ENCODE measurements at places on chromosomes 4 and X.

GRCh38 chr4:174404677-174405076 is 117.6 kb downstream of the HPGD start:
- no peak for DNase-seq

DNA sequence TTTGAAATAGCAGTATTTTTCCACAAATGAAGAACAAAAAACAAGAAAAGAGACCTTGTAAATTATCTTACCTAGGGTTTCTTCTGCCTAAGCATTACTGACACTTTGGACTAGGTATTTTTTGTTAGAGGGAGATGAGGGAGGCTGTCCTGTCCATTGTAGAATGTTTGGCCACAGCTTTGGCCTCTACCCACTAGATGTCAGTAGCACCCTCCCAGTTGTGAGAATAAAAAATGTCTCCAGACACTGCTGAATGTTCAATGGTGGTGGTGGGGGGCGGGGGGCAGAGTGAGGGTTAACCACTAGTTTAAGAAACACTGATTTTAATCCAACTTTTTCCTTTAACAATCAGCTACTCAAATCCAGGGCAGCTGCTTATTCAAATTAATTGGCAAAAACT is 25.8 kb downstream of the OTUD4 start:
- no peak for DNase-seq

DNA sequence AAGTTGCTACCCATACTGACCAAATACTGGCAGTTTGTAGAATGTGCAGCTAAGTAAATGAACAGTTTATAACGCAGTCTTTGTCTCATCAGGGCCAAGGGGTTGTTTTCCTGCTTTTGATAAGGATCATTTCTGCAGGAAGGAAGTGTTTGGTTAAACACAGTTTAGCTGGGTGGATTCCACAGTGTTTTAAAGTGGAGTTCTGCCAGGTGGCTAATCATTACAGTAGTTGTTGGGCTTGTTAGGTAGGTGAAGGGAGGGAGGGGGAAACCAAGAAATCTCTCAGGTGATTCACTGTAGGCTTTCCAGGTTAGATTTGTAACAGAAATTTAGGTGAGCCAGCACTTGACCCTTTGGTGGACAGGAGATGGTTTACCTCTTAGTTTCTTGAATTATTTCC is 58.1 kb downstream of the FNIP2 start:
- no peak for DNase-seq

DNA sequence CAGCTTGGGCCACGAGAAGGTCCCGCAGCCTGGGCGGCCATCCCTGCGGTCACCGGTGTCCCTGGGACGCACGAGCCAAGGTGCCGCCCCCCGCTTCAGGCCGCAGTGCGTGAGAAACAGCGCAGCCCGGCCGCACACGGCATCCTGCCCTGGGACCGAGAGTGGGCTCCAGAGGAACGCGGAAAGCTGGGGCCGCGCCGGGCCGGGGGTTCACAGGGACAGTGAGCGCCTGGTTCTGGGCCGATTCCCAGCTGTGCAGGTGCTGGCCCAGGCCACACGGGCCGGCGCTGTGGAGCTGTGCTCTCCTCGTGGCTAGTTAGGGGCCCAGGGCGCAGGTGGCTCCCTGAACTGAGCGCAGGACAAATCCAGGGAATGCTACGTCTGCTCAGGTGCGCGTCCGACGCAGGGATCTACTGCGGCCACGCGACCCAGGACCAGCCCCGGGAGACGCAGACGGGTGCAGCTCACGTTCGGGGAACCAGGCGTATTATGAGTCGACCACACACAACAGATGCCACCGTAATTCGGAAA is 25.8 kb upstream of the GTPBP6 start:
- DNase-seq = no peak

GRCh38 chr4:162485486-162485885 is 321.7 kb upstream of the FSTL5 start:
- DNase-seq = no peak

- no peak for DNase-seq
Measured at GRCh38 chr4:113404841-113405240, 355.4 kb downstream of the ANK2 start.

- no peak for DNase-seq
Measured at GRCh38 chr4:15794905-15795304, 16.8 kb downstream of the CD38 start.

- DNase-seq = peak; percentile 6
Measured at GRCh38 chr4:24419181-24420034, 164.9 kb downstream of the DHX15 start.

GRCh38 chrX:107707866-107708265 is 67.7 kb downstream of the TSC22D3 start:
- no peak for DNase-seq

DNA sequence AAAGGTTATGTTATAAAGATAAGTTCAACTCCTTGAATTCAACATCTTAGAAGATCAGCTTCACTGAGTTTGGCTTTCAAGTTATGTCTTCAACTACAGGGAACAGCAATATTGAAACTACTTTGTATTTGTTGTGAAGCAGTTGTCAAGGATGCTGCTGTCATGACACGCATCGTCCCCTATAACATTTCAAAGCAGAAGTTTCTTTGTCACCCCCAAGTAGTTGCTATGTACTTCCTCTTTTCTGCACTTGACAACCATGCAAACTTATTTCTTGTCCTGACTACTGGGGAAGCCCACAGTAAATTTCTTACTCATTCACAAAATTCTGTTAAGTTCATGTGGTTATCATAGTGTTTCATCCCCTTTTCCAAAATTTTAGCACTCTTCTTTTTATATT is 14.3 kb downstream of the ANTXR2 start:
- DNase-seq = no peak

GRCh38 chrX:13692771-13693231 is 3.9 kb downstream of the RAB9A start:
- no peak for DNase-seq

DNA sequence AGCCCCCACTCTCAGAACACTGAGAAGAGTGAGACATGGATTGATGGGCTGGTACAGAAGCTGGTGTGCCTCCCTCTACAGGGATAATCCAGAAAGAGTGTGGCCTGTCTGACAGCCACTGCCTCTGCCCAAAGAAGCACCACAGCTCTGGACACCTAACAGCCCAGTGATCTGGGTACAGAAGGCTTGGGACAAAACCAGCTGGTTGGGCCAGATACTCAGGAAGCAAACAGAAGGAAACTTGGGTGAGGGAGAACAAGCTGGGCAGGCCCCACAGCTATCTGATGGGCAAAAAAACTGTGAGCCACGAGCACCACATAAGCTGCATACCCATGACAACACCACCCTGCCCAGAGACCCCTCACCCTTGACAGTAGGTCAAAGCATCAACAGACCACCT is 46.9 kb downstream of the TMPRSS11F start:
- DNase-seq = no peak

- DNase-seq = no peak
Measured at GRCh38 chr4:147994076-147994475, 262.2 kb downstream of the ARHGAP10 start.

DNA sequence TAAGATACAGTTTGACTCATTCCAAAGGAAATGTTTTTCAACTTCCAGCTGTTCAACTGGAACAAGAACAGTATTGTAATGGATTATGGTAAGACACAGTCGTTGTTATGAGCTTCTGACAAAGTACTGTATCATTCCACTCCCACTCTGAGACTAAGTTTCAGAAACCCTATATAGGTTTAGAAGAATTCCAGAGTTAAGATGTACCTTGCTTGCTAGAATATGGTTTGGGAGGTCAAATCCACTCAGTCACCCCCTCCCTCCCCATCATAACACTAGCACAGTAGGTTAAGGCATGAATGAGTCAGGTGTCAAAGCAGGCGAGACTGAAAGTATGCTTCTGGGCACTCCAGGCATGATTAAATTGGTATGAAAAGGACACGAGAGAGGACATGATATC is 339.7 kb downstream of the DMD start:
- DNase-seq = no peak

GRCh38 chr4:98262431-98262830 is 1.2 kb downstream of the RAP1GDS1 start:
- no peak for DNase-seq

GRCh38 chrX:28649541-28649940 is 62.3 kb downstream of the IL1RAPL1 start:
- no peak for DNase-seq

GRCh38 chr4:154332681-154333421 is 158.7 kb downstream of the DCHS2 start:
- no peak for DNase-seq

DNA sequence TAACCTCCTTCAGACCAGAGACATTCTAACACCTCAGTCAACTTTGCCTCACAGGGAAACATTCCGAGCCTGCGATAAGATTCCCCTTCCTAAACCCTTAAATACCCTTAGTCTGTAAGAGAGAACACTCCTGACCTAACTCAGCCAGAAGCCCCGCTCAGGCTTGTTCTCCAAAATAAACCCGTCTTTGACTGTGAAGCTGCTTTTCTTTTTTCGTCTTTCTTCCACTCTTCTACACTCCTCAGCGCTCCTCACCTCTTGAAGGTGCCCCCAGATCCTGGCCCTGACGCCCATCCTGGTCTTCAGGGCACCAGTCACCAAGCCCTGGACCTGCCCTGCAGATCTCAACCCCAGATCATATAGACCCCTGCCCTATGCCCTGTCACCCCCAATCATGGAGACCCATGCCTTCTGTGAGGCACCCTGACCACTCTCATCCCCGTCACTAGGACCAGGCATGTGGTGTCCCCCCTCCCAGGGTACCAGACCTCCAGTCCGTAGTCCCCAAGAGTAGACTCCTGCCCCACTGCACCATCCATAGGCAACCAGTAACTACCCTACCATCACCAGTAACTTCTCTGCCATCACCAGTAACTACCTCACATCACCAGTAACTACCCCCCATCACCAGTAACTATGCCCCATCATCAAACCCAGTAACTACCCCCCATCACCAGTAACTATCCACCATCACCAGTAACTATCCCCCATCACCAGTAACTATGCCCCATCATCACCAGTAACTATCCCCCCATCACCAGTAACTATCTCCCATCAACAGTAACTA is 3.5 kb downstream of the ASMTL start:
- DNase-seq = no peak

GRCh38 chr4:74032064-74032463 is 6.4 kb downstream of the CXCL3 start:
- no peak for DNase-seq

- no peak for DNase-seq
Measured at GRCh38 chr4:137668885-137669545, 136.7 kb upstream of the PCDH18 start.

- no peak for DNase-seq
Measured at GRCh38 chr4:94766856-94767255, 9.1 kb downstream of the BMPR1B start.

DNA sequence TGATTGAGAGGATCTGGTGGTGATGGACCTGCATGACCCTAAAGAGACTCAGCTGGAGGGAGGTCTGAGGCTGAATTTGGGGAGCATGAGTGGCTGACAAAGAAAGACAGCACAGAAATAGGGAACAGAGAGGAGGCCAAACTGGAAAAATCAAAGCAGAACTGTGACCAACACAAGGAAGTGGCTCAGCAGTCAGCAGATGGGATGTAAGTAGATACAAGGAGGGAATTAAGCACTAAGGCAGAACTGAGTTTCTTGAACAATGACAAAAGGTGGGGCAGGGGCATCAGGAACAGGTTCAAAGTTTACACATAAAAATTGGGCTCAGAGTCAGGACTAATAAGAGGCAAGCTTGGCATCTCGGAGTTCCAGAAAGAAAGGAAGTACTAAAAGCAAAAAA is 144.3 kb upstream of the KLF3 start:
- DNase-seq = no peak

- no peak for DNase-seq
Measured at GRCh38 chr4:80461412-80461811, 125.9 kb downstream of the CFAP299 start.

DNA sequence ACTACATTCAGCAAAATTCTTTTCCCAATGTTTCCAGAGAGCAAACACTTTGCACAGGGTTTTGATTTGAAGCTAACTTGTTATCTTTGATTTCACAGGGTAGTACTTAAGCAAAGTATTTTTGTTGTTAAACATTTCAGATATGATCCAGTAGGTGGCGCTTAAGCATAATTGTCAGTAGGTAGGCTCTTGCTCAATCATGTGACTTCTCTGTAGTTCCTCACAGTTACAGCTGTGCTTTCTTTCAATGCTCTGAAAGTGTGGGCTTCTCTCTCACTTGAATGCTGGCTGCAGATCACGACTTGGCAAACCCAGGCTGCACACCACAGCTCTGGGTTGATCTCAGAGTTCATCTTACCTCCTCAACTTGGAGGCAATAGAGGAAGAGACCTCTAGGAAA is 1016.5 kb downstream of the SH3BGRL start:
- DNase-seq = no peak

GRCh38 chr4:23169608-23170311 is 477.0 kb downstream of the GBA3 start:
- no peak for DNase-seq

GRCh38 chrX:106286053-106286650 is 118.0 kb downstream of the PWWP3B start:
- DNase-seq = no peak

DNA sequence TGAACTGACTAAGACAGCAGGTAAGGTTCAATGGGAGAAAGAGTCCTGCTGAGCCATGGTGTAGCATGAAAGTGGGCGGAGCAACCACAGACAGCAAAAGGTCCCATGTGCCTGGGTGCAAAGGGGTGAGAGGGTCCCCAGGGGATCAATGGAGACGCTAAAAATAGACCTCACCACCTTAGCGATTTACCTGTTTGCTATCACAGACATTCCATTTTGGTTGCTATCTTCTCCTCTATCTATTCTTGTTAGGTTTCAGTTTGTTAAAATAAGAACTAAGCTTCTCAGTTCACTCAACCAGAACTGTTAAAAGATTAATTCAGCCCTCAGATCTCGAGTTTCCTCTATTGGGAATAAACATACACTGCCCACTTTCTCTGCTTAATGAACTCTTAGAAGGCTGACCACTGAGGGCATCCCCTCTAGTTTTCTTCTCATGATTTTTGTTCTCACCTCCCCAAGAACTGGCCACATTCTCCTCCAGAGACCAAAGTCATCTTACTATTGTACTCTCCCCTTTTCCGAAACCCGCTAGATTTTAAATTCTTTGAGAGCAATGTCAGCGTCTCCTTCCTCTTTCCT is 136.7 kb downstream of the PARM1 start:
- DNase-seq = no peak

DNA sequence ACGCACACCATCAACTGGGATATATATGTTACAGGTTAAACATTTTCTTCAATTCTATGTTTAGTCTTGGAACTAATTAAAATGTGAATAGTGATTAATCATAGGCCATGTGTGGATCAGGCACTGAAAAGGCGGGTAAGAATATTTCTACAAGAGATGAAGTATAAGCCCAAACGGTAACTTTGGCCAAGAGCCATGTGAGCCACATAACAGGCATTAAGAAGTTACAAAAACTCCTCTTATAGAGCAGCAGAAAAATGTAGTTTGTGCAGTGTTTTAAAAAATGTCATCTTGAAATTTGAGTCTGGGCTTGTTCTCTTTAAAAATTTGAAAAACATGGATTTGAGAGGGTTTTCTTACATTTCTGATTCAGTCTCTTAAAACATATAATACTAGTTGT is 521.8 kb upstream of the DIPK2B start:
- DNase-seq = no peak

DNA sequence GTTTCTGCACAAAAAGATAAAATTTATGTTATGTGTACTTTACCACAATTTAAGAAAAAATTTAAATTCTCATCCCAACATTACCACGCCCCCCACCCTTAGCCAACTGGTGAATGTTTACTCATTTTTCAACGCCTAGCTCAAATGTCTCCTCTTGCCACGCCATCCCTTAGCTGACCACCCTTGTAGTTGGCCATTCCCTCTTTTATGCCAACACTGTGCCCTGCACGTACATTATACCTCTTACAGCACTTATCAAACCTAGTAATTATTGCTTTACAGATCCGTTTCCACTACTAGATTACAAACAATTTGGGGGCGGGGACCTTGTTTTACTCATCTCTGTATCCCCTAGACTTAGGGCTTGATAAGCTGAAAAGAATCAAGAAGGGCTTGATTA is 644 bp downstream of the ERCC6L start:
- DNase-seq = no peak

Measured in BJ (cell line).